Hepatocyte (in vitro differentiated cells): ENCODE measurements at places on chromosomes 6 and 20.

DNA sequence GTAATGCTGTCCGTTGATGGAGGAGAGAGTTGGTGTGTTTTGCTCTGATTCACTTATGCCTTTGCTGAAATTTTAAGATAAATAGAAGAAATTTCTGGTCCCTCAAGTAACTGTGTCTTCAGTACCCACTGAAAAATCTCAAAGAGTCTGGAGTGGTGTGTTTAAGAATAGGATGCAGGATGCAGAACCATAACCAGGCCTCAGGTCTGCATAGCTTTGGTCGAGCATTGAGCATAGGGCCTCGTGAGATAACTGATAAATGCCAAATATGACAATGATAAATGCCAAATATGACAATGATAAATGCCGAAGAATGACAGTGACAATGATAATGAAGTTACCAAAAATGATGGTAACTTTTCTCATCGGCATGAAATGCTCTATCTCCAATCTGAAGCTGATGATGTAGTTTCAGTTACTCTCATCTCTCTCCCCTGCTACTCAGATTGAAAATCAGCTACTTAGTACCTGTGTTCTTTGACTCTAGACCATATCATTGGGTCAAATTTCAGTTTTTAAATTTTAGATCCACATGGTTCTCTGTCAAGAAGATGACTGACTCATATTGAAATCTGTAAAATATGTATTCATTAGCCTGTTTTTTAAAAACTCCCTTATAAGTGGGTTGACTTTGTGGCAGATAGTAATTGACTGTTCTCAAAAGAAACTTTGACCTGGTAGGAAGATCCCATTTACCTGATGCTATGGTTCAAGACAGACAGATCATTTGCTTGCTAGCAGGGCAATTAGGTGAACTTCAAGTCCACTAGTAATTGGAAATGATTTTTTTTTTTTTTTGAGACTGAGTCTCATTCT, 96.6 kb downstream of the SLC16A10 start:
- DNase-seq, result no peak

- no peak for DNase-seq
These were observed 130.8 kb downstream of the BTBD9 start for GRCh38 chr6:38508894-38509293.

- no peak for DNase-seq
These were observed 99.0 kb upstream of the PREP start for GRCh38 chr6:105501826-105502344.

- DNase-seq, result peak; percentile 69
These were observed 1.2 kb downstream of the TPD52L1 start for GRCh38 chr6:125154761-125155135.

DNA sequence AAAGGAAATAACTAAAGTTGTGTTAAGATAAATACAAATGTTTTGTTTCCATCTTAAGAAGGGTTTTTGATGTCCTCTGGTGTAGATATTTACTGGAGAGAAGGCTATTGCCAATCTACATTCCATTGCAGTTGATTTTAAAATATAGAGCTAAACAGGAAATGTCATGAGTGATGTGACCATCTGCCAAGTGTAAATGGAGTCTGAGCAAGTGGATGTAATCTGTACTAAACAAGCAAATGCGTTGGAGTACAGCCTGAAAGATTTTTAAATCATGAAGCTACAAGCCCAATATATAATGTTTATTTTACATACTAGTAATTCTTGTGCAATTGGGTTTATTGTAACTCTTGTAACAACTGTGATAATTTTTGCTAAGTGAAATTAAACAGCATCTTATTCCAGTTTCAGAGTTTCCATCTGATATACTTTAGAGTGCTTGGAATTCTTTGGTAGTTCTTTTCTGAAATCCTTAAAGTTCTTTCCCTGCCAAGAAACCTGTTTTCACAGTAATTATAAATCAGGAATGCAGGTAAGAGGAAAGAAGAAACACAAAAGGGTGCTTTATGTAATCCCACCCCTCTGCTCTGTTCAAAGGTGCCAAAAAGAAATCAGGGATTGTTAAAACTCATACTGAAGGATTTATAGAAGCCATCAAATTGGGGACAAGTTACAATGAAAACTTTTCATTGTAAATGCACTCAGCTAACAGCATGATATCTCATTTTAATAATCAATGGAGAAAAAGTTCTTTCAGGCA, 47.2 kb upstream of the FLRT3 start:
- peak; percentile 13 for DNase-seq

GRCh38 chr6:56199956-56200355, 47.4 kb downstream of the COL21A1 start:
- no peak for DNase-seq

GRCh38 chr20:24778585-24779031, 170.5 kb upstream of the CST7 start:
- DNase-seq, result no peak

GRCh38 chr6:131910219-131910589, 41.0 kb downstream of the CCN2 start:
- no peak for DNase-seq

- no peak for DNase-seq
These were observed 176.6 kb upstream of the TAB2 start for GRCh38 chr6:149140910-149141290.

GRCh38 chr6:125733516-125734300, 15.7 kb upstream of the HEY2 start:
- no peak for DNase-seq

GRCh38 chr20:32168184-32168910, 39.2 kb downstream of the PLAGL2 start:
- no peak for DNase-seq

DNA sequence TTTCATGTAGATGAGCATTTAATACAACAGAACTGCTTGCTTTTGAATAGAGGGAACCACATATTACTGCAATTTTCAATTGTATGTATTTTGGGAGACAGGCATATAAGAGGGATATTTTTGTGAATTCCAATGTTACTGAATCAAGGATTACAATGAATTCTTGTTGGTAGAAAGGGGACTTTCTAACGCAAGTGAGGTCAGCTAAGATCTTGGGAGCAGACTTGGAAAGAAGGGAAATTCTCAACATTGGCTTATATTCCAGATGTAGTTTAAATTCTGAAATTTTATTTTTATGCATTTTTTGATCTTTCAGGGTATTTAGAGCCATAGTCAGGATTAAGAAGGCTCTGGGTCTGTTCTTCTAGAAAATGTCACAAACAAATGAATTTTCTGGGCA, 43.3 kb upstream of the CTAGE9 start:
- DNase-seq, result no peak

DNA sequence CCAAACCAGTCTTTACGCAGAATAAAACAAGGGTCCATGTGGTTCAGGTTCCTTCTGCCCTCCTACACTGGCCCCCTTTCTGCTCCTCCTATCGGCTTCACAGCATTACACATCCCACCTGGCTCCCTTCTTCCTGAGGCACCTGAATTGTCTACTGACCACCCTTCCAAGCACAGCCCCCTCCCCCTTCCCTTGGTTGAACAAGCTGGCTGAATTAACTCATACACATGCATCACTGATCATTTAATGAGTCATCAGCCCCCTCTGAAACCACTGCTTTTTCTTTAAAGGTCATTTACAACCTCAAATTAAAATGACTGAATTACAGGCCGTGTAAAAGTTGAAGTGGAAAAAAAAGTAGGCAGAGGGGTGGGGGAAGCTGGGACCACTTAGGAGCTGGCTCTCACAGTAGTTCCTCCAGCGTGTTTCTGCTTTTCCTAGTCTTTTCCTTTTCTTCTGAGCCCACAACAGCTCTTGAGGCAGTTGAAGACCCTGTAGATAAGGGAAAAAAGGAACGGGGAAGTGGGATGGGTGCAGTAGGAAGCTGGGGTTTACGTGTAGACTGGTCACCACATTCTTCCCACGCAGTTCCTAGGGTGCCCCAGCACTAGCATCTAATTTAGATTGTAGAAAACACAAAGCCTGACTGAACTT, 67.6 kb downstream of the FYN start:
- DNase-seq, result no peak

- peak; percentile 79 for DNase-seq
These were observed 9.6 kb upstream of the LY6G5C start for GRCh38 chr6:31690231-31691077.

DNA sequence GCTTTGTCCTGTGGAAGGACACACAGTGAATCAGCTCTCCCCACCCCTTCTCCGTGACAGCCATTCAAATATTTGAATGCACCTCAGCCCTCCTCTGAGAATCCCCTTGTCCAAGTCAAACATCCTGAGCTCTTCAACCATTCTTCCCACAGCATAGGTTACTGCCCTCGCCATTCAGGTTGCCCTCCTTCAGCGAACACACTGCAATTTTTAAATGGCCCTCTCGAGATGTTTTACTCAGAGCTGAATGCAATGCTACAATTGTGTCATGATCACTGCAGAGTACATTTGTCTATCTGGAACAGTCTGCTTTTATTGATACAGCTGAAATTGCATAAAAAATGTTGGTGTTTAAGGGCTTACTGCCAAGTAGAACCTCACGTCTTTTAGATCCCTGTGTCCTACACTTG, 48.9 kb downstream of the SLC2A12 start:
- no peak for DNase-seq

DNA sequence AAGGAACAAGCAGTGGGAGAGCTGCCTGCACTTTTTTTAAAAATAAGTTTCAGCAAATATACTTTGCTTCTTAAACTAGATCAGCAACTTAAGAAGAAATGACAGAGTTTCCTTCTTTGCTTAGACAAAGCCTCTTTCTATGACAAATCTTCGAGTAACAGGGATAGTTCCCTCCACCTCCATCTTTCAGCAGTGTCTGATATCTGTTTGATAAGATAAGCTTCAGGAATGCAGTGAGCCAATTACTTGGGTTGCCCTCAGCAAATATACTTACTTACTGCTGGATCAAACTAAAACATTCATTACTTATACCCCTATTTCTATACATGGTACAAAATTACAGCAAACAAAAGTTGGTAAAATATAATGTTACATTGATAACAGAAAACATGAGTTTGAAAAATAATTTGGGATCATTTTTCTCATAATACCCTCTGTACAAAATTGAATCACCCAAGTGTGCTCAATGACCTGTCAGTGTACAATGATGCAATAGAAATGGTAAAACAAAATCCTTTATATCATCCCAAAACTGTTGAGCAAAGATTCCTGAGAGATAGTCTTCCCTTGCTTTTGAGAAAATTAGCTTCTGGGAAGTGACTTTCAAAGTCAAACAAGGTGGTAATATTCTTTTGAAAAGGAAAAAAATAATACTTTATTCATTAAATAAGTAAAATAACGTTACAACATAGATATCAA, 24.5 kb downstream of the FRK start:
- DNase-seq, result no peak

- peak; percentile 21 for DNase-seq
These were observed 577.9 kb upstream of the FLRT3 start for GRCh38 chr20:14915356-14915755.

DNA sequence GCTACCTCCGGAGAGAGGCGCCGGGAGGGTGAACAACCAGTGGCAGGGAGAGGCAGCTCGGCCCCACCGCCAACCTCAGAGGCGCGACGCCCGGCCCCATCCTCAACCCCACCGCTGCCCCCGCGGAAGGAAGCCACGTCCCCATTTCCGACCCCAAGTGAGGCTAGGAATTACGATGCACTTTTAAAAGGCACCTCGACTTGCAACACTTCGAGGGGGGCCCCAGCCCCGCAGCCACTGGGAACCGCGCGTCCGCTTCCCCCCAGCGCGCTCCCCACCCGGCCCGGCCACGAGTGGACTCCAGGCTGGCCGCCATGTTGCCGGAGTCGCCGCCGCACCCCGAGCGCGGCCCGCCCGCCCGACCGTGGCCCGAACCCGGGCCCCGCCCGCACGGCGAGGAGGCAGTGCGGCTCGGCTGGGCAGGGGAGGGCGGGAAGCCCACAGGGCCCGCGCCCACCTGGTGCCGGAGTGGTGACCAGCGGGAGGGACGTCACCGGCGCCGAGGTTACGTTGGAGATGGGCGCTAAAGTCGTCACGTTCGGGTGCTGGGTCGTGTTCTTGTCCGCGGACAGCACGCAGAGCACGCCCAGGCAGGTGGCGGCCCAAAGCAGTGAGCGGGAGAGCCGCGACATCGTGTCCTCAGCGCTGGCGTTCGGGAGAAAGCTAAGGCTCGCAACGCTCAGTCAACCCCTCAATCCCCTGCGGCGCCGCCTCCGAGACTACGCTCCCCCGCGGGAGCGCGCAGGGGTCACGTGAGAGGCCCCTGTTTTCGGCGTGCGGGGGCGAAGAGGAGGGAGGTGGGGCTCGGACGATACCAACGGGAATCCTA, at the start of gene CD164:
Gene CD164, minus strand, starts transcription at position 721 of the 829 bp plus-strand sequence. Its CDS starts 89 bp downstream, at position 632.
- peak; percentile 97 for DNase-seq

DNA sequence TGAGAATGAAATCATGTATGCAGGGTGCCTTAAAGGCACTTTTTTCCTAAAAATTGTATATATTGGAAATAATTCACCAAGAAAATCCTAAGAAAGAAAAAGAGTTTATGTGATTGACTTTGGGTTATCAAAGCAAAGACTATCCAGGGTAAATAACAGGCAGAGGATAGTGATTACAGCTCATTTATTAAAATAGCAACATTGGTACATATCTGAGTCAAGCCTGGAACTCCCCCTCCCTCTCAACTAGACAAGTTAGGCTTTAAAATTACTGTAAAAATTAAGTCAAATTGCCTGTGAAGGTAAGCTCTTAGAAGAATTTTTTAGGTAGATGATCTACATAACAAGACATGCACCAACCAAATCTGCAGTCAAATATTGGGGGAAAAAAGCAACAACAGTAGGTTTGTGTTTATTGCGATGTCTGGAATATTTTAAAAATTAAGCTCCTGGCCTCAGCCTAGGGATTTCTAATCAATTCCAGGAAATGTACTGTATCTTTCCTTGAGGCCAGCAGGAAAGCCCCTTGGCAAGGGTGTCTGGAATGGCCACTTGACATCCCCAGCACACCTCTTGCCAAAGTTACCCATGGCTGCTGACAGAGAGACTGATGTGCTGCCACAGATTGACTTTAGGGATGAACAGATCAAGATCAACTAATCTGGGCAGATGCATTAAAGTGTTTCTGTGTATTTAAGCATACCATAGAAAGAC, 31.2 kb upstream of the HBS1L start:
- DNase-seq, result no peak

DNA sequence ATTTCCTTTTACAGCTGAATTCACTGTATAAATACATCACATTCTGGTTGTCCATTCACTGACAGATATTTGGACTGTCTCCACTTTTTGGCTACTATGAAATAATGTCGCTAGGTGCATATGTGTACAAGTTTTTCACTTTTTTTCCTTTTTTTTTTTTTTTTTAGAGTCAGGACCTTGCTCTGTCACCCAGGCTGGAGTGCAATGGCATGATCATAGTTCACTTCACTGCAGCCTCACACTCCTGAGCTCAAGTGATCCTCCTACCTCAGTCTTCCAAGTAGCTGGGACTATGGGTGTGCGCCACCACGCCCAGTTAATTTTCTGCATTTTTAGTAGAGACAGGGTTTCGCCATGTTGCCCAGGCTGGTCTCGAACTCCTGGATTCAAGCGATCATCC, 13.3 kb downstream of the CSNK2A1 start:
- no peak for DNase-seq

DNA sequence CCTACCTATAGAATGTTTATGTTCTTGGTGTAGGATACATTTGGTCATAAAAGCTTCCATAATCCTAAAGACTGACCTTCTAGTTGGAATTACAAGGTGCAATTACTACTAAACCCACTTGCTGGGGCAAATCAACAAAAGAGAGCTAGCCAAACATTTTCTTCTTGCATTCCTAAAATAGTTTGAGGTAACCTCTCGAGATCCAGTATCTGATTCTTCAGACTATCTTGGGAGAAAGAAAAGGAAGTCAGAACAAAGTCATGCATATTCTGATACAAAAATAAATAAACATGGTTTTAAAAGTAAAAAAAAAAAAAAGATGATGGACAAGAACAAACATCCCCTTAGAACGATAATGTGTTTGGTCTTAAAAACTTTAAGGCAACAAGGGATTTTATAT, 294.2 kb upstream of the RSPO3 start:
- DNase-seq, result no peak

- peak; percentile 46 for DNase-seq
These were observed 146.0 kb downstream of the LAMP5 start for GRCh38 chr20:9660236-9660868.

GRCh38 chr6:134010400-134010799, 42.0 kb downstream of the SLC2A12 start:
- DNase-seq, result no peak
